ENCODE measurements at places on chromosomes 12 and 14.

DNA sequence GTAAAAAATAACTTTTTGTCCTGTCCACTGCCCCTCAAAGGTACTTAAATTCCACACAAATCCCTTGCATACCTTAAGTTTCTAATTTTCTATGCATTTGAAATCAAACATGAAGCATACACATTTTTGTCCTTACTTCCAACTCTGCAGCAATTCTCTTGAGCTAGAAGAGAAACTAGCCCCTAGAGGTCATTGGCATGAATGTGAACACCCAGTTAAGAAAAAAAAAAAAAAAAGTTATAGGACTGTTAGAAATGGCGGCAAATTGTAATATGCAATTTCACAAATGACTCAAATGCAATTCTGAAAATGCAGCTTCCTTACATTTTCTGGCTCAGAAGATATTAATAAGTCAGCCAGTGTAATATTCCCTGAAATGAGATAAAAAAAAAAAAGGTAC lies 4.6 kb upstream of the ESR2 start:
- no peak for DNase-seq

DNA sequence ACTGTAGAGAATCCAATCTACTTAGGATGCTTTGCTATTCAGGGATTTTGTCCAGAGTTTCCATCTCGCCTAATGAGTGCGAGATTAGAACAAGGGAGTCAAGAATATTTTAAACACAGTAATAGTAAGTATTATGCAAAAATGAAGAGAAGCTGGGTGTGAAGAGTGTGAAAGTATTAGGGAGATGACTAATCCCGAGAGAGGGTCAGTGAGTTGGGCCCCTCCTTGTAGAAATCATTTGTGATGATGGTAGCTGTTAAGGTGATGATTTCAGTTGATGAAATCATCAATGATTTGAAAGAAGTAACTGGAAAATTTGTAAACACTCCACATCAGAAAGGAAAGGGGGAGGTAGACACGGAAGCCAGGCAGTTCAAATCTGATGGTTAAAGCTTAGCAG lies 478.9 kb upstream of the MGAT4C start:
- DNase-seq: no peak

DNA sequence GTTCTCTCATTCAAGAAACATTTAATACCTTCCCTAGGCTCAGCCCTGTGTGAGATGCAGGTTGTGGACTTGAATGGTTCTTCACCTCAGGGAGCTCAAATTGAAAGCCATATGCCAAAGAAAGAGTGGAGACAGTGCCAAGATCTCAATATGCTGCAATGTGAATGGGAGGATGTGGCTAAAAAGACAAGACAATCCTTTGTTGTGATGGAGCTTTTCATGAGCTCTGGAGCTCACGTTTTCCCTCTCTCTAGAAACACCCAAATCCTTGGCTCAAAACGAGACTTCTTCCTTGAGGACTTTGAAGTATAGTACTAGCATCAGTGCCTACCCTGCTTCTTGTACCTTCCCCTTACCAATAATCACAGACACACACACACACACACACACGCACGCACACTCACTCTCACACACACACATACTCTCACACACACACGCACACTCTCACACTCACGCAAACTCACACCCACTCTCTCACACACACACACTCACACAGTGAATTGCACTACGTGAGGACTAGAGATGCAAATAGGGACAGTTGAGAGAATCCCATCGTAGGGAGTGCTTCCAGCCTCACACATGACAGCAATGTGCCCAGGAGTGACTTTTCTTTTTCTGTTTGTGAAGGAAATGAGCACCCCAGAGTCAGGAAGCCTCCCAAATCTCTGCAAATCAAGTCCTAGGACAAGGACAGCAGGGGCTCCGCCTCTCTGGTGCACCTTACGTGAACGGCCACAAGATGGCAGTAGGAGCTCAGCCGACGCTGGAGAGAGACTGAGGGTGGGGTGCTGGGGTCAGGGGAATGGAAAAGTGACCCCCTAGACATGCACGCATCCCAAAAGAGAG lies 231.4 kb downstream of the PCNX1 start:
- DNase-seq: peak; percentile 37

DNA sequence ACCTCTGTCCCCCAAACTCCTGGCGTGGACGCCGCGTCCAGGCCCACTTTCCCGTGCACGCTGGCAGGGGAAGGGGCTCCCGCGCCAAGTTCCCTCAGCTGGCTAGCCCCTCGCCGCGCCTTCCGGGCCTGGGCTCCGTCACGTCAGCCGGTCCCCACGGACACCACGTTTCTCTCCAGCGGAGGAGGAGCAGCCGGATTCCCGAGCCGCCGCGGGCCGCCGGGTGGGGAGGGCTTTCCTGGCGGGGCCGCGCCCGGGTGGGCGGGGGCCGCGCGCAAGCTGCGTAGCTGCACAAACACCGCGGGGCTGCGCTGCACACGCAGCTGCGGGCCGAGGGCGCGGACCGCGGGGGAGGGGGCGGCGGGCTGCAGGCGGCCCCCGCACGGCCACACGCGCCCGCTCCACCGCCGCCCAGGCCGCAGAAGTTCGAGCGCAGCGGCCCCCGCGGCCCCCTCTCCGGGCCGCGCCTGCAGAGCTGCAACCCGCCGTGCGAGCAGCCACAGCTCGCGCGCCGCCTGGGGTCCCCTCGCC lies 45.1 kb upstream of the PNMA1 start:
- DNase-seq: no peak

- DNase-seq: no peak
Measured at GRCh38 chr12:64392221-64392620, 1.7 kb upstream of the C12orf56 start.

- DNase-seq: no peak
Measured at GRCh38 chr12:101047652-101048051, 162.4 kb downstream of the SLC5A8 start.

GRCh38 chr12:84937415-84937814 lies 24.8 kb upstream of the SLC6A15 start:
- no peak for DNase-seq

DNA sequence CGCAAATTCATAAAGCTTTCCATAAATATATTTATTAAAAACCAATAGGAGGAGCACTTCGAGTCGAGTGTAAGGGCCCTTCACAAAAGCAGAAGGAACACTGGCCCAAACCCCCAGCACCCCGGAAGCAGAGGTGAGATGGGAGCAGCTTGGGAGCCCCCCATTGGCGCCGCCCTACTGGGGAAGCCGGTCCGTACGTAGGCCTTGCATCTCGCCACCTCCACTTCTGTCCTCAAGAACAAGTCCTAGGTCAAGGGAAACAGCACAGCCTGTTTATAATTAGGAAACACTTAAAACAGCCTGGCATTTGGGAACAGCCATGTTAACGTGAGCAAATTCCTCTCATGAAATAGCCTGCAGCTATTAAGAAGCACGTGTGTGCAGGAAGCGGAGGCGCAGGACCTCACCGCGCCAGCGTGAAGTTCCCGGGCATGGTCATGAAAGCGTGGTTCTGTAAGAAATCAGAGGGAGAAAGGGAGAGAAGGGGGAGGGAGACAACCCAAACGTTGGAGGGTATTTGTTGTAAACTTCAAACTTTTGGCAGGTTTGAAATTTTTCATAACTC lies 7.7 kb downstream of the ANKRD9 start:
- DNase-seq: no peak
